Foreskin keratinocyte (primary cell): ENCODE measurements at places on chromosomes 16 and 17.

DNA sequence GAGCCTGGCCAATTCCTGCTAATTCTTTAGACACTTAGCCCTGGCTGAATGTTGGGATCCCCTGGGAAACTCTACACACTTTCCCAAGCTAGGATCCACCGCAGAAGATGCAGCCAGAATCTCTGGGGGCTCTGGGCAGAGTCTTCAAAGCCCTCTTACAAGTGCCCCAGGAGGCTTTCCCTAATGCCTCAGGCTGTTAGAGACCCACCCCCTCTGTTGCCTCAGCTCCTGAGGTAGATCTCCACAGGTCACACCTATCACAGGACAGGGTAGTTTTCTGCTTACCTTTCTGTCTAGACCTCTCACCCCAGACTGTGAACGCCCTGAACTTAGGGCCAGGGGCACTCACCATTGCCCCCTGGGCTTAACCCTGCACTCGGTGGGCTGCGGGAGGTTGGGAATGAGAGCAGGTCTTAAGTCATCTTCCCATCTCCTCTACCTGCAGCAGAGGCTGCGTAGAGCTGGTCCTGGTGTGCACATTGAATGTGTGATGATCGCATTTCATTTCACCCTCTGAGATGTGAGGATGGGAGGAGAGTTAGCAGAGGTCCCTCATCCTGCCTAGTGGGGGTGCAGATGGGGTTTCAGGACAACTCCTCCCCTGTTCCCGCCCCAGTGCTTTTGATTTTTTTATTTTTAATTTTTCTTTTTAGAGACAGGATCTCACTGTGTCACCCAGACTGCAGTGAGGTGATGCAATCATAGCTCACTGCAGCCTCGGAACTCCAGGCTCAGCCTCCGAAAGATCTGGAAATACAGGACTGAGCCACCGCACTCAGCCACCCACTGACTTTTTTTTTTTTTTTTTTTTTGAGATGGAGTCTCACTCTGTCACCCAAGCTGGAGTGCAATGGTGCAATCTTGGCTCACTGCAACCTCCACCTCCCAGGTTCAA lies 89.0 kb upstream of the LHX1 start:
- DNase-seq = peak; percentile 10

- DNase-seq = no peak
These were observed 715 bp downstream of the TLCD3A start for GRCh38 chr17:732902-733720.

GRCh38 chr16:8936421-8936820 lies 27.3 kb downstream of the USP7 start:
- DNase-seq = peak; percentile 49

- no peak for DNase-seq
These were observed 974 bp downstream of the GALR2 start for GRCh38 chr17:76075364-76076145.

DNA sequence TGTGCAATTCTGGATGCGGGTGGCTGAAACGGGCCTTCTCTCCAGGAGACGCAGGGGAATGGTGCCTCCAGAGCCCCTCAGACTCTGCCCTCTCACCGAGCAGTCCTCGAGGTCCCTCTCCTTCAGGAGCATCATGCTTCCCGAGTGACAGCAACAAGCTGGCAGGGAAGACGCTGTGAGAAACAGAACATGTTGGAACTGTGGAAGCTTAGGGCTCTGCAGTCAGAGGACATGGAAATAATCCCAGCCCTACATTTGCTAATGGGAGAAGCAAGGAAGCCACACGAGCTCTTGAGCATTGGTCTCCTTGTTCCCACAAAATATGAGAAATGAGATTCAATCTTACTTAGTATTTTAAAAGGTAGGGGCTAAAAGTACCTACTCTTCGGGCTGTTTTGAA lies 115.0 kb downstream of the DYNLRB2 start:
- no peak for DNase-seq

DNA sequence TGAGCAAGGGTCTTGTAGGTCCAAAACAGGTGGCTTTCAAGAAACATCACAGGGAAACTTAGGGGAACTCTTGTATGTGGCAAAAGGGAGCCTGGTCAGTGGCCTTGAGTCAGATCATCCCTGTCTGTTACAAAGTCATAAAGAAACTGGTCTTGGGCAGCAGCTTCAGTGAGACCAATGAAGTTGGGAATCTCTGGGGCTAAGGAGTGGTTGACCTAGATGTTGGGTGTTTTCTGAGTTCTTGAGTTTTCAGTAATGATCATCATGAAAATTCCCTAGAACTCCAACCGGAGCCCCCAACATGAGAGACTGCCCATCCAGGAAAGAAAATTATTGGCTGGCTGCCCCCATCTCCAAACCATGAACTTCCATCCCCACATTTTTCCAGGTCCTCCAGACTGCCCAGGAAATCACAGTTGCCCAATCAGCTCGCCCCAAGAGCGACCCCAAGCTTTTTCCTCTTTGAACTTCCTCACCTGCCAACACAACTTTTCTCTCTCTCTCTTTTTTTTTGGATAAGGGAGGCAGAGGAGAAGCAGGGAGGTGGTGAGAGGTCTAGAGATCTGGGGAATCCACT lies 3.9 kb downstream of the CCR7 start:
- DNase-seq = no peak

DNA sequence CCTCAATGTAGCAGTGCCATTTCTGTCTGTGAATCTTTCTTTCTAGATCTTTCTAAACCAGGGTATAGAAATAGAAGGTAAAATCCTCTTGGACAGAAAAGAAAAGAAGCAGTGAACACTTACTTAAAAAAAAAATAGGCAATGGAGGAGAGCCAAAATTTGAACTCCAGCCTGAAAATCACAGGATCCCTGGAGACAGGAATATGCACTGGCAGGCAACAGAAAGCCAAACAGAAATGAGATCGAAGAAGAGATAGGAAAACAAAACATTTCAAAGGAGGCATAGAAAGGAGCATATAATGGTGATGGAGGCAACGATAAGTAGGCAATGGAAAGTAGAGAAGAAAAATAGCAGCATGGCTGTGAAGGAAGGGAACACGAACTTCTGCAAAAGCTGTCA lies 253.7 kb upstream of the HSBP1 start:
- no peak for DNase-seq

- peak; percentile 75 for DNase-seq
These were observed 38.2 kb downstream of the TK2 start for GRCh38 chr16:66511602-66512271.
